ENCODE measurements at places on chromosomes 6 and 20.

DNA sequence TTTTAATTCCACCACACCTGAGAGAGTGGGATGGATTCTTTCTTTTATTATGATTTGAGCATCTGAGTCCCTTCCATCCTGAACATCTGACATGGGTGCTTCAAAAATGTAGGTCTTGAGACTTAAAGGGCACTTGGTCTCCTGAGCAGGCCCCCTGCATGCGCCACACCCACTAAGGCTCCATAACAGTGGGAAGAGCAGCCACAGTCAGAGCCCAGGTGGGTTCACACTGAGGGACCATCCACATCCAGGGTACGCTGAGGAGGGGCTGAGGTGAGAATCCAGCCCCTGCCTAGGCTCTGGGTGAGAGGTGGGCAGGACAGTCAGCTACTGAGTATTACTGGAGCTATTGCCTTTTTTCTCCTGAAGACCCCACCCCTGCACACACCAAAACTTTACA lies 42.7 kb downstream of the HLA-A start:
- no peak for DNase-seq

GRCh38 chr6:89359561-89359960 lies 7.0 kb upstream of the UBE2J1 start:
- DNase-seq, result no peak

DNA sequence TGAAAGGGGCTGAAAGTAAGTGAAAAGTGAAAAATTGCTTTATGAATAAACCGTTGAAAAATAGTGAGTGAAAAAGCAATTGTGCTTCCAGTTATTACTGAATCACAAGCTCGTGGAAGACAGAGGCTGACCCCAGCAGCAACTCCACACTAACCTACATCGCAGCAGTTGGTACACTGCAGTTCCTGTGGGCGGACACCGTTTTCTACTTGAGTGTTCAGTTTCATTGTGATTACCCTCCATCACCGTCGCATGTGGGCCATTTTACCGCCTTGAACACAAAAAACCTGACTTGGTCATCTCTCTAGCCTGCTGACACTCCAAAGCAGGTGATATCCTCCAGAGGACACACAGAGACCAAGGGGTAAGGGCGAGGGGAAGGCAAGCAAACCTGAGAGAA lies 28.4 kb downstream of the PRDM1 start:
- no peak for DNase-seq

GRCh38 chr6:2831392-2831791 lies 10.3 kb downstream of the SERPINB1 start:
- no peak for DNase-seq

DNA sequence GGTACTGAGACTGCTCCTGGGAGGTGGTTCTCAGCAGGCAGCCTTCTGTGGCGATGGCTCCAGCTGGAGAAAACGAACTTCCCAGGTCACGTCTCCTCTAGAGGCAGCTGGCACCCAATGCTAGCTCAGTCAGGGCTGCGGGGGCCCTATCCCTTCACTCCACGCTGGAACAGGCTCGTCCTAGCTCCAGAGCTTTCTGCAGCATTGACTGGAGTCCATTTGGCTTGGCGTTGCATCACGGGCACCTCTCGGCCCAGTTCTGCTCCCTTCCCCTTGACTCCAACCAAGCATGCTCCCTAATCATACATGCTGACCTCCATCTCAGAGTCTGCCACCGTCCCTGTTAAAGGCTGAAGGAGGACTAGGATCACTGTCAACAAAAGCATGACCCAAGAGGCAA lies 5.9 kb upstream of the IRF4 start:
- DNase-seq, result no peak

DNA sequence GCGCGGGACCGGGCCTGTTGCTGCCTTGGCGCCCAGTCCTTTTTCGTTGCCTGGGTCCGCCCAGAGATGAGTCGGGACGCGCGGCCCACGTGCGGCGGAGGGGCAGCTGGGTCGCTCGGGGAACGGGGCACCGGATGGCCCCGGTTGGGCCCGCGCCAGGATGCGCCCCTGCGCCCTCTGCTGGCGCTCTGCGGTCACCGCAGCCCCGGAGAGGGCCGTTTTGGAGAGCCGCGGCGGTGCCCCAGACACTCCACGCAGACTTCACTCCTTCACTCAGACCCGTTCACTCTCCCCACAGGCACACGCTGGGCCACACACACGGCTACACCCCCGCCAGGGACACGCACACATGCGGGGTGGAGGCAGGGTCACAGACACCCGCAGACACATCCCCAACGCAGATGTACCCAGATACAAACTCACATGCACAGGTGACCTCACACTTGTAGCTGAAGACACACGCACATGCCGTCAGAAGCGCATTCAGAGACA lies 38.8 kb downstream of the SRC start:
- peak; percentile 33 for DNase-seq
